ENCODE measurements at places on chromosomes 11 and 22.
A peak's percentile ranks its signal among the peaks of the same experiment; 100 is the strongest.

- DNase-seq: no peak
These were observed 216.3 kb upstream of the TBCEL start for GRCh38 chr11:120807414-120808150.

GRCh38 chr11:117045196-117045595, 53.0 kb downstream of the SIK3 start:
- DNase-seq: peak; percentile 31

DNA sequence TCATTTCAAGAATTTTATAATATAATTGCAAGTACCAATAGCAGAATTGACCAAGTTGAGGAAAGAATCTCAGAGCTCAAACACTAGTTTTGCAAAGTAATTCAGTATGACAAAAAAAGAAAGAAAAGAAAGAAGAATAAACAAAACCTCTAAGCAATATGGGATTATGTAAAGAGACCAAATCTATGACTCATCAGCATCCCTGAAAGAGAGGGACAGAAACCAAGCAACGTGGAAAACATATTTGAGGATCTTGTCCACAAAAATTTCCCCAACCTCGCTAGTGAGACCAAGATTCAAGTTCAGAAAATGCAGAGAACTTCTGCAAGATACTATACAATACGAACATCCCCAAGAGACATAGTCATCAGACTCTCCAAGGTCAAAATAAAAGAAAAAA, 203.7 kb upstream of the DDI1 start:
- DNase-seq: no peak

- no peak for DNase-seq
These were observed 1.3 kb upstream of the BDNF start for GRCh38 chr11:27701355-27702105.

DNA sequence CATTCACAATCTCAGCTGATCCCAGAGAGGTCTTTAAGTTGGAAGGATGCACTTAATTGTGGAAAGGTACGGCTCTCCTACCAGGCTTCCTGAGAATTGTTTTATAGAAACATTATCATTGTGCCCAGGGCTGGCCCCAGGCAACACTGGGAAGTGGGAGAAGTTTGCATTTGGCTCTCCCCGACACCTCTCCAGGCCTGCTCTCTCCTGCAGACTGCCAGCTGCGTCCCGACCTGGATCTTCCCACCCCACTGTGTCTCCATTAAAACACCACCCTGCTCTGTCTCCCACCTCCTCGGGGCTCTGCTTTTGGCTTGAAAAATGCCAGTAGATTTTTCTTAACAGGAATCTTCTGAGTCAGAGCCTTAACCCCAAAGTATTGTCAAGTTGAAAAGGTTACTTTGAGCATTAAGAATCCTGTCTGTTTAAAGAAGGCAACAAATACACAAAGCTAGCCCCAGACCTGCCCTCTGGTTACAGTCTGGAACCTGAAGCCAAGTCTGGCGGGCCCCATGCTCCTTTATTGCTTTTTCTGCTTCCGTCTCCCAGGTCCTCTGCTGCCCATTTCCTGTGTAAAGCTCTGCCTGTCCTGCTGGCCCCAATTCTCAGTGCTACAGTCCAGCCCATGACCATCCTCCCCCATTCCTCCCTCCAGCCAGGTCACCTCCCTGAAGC, 530.2 kb downstream of the SOX6 start:
- DNase-seq: no peak

Data from left renal cortex interstitium (tissue), 4 donors.